Stimulated activated CD4-positive, alpha-beta T cell treated with anti-CD3 and anti-CD28 coated beads, Interleukin-12 subunit alpha, Interleukin-12 subunit beta, amount 100 ng/mL, for 4 hours (primary cell): ENCODE measurements at places on chromosomes 1 and 21.
A peak's percentile ranks its signal among the peaks of the same experiment; 100 is the strongest.

DNA sequence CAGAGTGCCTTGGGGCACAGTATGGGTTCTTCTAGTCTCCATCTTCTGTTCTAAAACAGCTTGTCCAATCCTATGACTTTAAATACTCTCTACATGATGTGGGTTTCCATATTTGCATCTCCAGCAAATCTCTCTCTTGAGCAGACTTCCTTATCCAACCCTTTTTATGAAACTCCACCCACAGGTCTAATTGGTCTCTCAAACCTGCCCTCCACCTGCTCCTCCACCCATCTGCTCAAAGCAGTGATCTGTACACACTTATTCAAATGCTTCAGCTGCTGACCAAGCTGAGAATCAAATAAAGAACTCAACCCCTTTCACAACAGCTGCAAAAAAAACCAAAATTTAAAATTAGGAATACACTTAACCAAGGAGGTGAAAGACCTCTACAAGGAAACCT lies 11.5 kb downstream of the MCOLN2 start:
- no peak for DNase-seq

GRCh38 chr21:41766883-41767605 lies at the start of gene RIPK4:
Gene RIPK4, minus strand, starts transcription at chr21:41767052. Its CDS starts 11 bp downstream, at chr21:41767041.
- peak; percentile 67 for DNase-seq

- DNase-seq: no peak
Measured at GRCh38 chr1:48870596-48870995, 93.9 kb upstream of the BEND5 start.

DNA sequence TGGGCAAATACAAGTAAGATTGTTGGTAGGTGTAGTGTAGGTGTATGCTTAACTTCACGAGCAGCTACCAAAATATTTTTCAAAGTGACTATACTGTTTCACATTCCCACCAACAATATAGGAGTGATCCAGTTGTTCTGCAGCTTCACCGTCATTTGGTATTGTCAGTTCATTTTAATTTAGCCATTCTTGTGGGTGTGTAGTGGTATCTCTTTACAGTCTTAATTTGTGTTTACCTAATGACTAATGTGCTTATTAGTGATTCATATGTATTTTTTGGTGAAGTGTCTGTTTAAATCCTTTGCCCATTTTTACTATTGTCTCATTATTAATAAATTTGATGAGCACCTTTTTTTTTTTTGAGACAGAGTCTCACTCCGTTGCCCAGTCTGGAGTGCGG lies 35.4 kb downstream of the RCSD1 start:
- no peak for DNase-seq

GRCh38 chr21:44305691-44306090 lies 5.8 kb downstream of the PFKL start:
- DNase-seq: no peak

- no peak for DNase-seq
Measured at GRCh38 chr1:41870076-41870562, 48.6 kb downstream of the HIVEP3 start.

GRCh38 chr1:213761845-213762407 lies 225.8 kb upstream of the PROX1 start:
- peak; percentile 21 for DNase-seq

DNA sequence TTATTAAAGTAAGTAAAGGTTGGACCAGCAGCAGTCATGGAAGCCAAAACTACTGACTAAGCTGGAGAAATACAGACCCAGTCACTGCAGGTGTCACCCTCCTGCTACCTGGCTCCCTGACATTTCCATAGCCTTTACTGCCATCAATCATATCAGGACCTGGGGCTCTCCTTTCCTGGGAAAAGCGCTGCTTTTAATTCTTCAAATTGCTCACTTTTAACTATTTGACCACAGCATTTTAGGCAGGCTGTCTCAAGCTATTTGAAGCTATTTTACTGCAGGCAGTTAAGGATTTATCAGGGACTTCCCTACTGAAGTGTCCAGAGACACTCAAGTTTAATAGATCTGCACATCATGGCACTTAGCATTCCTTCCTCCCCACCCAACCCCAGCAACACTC lies 4.1 kb downstream of the IVL start:
- no peak for DNase-seq

DNA sequence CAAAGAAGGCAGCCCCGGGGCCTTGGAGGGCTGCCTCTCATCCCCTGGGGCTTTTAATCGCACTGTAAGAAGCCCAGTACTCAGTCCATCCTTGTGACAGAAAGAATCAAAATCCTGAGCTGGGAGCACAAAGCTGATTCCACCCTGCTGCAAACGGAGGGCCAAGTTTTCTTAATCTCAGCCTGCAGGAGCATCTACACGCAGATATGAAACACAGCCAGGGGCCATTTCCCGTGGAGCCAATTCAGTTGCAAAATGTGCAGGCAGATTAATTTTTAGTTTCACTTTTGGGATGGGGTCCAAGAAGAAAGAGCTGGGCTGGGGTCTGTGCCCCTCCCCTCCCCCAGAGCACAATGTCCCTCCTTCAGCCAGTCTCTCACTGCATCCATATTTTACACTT lies 4.4 kb downstream of the LYPD8 start:
- DNase-seq: no peak

DNA sequence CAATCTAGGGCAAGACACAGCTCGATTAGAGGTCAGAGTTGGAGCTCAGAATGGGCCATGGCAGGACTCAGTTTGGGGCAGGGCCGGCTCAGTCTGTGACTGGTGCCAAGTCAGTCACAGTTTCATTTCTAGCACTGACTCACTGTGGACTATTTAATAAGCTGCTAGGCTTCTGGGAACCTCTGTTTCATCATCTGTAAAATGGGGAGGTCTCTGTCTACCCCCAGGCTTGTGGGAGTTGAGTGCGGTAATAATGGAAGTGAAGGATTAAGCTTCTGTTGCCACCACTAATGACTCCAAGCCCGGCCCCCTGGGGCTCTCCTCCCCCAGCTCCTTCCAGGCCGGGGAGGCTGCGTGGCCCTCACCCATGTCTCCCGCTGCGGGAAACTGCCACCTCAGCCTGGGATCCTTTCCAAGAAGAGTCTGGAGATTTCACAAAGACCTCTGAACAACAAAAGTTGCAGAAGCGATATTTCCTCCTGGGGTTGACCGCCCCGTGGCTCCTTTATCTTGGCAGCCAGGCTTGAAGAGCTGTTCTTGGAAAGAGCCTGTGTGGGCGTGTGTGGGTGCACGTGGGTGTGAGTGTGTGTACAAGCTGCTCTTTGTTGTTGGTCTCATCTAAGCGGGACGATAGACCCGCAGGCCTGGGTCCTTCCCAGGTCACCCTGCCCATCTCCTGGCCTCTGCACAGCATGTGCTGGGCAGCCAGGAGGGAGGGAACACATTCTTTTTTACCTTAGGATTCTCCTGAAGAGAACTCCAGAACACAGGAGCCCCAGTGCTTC lies 29.1 kb downstream of the KNCN start:
- DNase-seq: no peak

DNA sequence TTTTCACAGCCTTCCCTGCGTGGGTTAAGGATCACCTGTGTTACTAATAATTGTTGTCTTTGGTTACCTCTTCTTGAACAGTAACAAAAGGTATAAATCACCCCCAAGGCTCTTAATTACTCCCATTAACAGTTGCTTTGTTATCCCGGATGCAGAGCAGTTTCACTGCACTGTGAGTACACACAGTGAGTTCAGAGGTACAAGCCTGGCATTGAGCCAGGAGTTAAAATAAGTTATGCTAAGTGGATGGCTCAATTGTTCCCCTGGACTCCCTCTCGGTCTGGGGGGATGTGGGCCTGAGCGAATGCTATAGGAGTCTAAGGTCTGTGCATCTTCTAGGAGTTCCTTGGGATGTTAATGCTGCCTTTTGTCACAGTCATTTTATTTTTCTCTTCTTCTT lies 258.3 kb downstream of the ATG4C start:
- no peak for DNase-seq

DNA sequence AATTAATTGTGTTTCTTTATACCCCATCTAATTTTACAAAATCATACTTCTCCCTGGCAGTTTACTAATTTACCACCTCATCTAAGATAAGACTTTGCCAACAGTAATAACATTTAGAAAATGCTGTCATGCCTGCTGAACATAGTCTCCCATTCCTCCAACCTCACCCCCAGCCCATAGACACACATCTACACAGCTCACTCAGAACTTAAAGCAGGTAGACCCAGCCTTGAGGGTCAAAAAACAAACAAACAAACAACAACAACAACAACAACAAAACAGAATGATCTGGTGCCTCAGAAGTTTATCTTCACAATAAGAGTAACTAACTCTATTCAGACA lies 94.0 kb downstream of the ZC3H11B start:
- DNase-seq: no peak

GRCh38 chr1:35856964-35857363 lies 26.0 kb upstream of the AGO1 start:
- no peak for DNase-seq

DNA sequence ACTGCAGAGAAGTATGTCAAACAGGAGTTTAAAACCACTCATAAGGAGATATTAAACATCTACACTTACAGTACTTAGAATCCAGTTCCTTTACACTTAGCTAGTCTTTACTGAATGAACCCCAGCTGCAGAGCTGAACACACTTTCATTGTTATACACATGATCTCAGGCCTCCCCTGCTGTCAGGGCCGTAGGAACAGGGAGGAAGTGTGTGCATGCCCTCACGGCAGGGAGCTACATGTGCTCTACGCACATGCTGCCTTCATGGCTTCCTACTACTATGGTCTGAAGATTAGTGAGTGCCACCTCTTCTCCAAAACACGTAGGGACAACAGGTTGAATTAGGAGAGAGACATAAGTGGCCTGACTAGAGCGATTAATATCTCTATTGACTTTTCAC lies 191.5 kb downstream of the SIPA1L2 start:
- DNase-seq: no peak

DNA sequence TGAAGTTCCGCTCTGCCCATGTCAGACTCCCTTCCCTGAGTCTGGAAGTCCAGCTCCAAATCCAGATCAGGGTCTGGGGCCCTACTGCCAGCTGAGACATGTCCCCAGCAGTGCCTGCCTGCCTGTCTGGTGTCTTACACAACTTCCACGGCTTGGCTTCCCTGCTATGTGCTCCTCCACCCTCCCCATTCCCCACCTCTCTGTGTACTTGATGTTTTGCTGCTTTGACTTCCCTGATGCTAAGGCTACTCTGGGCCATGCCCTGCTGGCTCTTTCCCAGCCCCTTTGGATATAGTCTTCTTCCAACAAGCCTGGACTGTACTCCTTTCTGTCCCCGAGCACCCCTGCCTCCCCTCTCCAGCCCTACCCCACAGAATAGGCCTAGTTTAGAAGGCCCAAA lies 7.3 kb downstream of the GJA5 start:
- no peak for DNase-seq

- DNase-seq: no peak
Measured at GRCh38 chr1:191977874-191978506, 180.3 kb upstream of the RGS18 start.

DNA sequence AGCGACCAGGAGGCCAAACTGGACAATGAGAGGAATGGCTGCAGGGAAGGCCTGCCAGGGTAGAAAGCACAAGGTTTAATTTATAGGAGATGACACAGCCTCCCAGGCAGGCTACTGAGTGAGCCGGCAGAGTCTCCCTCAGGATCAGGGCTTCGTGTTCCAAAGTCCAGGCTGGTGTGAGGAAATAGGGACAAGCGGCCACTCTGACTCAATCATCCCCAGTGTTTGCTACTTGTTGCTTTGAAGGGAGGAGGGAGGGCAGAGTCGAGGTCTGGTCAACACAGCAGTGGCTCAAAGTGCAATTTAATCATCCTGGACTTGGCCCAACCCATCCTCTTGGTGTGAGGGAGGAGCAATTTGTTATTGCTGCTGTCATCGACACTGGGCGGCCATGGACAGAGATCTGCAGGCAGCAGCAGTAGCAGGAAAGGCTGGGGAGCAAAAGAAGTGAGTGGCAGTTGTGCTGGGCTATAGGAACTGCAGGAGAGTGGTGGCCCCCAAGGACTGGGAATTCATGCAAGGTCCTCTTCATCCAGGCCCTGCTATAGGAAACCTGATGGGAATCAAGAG lies 27.5 kb downstream of the TBX15 start:
- no peak for DNase-seq

DNA sequence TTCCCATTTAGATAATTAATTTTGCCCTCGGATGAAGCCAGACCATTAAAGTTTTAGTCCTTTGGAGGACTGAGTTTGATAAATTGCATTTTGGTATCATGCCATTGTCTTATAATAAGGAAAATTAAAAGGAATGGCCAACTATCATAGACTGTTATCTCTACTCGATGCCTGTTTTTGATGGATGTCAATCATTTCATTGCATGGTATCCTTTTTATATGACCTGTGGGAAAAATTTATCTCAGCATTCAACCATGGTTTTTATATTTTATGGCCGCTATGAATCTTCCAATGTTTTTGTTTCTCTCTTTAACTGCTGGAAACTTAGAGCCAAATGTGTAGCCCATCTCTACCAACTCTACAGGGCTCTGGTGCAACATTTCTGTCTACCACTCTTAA lies 9.9 kb upstream of the CCT8 start:
- no peak for DNase-seq

DNA sequence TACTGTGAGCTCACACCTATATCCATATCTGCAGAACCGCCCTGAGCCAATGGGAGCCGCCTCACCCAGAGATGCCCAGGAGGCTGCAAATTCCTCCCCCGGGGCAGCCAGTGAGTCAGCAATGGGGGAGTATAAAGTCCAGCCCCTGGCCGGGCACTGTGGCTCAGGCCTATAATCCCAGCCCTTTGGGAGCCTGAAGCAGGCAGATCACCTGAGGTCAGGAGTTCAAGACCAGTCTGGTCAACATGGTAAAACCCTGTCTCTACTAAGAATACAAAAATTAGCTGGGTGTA lies 5.0 kb upstream of the CLCNKB start:
- no peak for DNase-seq

DNA sequence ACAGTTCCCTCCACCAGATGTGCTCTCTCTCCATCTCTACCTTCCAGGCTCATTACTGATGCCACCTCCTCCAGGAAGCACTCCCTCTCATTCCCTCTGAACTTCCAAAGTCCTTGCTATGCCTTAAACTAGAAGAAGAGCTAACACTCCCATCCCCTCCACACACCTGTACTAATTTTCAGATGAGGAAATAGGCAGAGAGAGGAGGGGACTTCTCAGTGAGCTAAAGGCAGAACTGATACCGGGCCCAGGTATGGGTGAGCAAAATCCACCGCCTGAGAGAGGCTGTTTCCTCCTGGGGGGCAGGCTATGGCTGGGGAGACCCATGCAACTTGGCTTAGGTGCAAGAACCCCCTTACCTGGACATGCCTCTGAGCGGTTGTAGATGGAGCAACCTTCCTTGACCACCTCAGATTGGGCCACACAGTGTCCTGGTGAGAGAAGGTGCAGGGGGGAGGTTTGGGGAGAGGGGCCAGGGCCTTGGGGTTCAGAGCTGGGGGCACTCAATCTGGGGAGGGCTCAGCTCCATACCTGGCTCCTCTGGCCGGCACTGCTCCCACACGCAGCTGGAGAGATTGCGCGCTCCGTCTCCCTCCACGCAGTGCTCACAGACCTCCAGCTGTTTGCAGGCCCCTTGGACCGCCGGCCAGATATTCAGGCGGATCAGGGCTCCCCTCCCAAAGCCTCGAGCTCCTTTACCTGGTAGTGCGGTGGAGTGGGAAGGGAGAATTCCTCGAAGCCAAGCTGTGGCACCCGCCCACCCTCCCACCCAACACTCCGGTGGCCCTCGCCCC lies 967 bp downstream of the CD164L2 start:
- DNase-seq: no peak

- DNase-seq: no peak
Measured at GRCh38 chr1:95118067-95118499, 928 bp downstream of the TLCD4 start.

GRCh38 chr1:17177651-17178050 lies 27.3 kb upstream of the PADI1 start:
- no peak for DNase-seq
